NCI-H460 (cell line): ENCODE measurements at places on chromosomes 3 and 15. TPM values are rescaled to one million over a fixed set of nuclear protein-coding genes. Genes with fewer than 3 reads are reported as not detected.
A peak's percentile ranks its signal among the peaks of the same experiment; 100 is the strongest.

The FOXL2NB gene
- 1.8 and 2.9 TPM in 2 replicates for total RNA-seq

DNA sequence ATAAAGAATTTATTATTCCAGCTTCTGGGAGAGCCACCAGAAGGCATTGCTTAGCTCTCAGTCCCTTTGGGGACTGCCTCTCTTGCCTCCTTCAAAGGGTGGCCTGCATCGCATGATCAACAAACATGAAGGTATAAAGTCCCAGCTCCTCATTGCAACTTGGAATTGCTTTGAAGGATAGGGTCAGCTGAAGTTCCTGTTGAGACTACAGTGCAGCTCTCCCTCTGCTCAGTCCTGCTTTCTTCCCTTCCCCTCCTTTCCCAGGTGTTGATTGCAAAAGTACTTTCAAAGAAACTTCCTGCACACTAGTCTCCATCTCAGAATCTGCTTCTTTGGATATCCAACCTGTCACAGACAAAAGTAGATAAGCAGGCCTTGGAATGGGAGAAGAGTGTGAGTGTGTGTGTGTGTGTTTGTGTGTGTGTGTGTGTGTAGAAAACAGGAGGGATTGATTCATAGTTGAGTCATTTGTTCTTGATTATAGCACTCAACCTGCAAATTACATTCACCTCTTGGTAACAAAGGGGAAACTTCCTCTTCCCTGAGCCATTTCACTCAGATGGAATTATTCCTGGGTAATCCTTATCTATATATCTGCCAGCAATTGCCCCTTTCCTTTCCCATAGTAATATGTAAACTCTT lies 13.7 kb downstream of the CCR8 start:
- DNase-seq: no peak

The FGD5 gene
- 0.17 TPM in 1 of 2 replicates, not detected in the other for total RNA-seq

- no peak for DNase-seq
Observed at GRCh38 chr15:63918317-63918672, 84.5 kb upstream of the HERC1 start.

- DNase-seq: no peak
Observed at GRCh38 chr3:72335458-72336095, 512.7 kb downstream of the SHQ1 start.

The CHRNA7 gene
- total RNA-seq: 1.2 and 2.9 TPM in 2 replicates

The REC114 gene
- not detected in 2 replicates for total RNA-seq

DNA sequence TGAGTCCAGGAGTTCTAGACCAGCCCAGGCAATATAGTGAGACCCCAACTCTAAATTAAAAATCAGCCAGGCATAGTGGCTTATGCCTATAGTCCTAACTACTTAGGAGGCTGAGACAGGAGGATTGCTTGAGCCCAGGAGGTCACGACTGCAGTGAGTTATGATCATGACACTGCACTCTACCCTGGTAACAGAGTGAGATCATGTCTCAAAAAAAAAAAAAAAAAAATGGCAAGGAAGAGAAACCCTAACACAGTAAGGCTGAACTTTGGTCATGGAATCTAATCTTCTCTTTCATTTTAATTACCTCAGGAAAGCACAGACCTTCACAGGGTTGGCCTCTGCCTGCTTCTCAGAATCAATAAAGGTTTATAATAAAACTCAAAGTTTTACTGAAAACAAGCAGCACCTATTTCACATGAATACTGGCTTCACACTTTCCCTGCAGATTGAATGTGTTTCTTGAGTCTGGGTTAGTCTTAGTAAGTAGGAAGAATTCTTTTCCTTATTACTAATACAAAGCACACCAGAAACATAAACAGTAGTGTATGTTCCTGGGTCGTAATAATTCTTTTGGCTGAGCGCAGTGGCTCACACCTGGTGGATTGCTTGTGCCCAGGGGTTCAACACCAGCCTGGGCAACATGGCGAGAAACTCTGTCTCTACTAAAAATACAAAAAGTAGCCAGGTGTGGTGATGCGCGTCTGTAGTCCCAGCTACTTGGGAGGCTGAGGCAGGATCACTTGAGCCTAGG lies 11.6 kb upstream of the NR2C2 start:
- no peak for DNase-seq

DNA sequence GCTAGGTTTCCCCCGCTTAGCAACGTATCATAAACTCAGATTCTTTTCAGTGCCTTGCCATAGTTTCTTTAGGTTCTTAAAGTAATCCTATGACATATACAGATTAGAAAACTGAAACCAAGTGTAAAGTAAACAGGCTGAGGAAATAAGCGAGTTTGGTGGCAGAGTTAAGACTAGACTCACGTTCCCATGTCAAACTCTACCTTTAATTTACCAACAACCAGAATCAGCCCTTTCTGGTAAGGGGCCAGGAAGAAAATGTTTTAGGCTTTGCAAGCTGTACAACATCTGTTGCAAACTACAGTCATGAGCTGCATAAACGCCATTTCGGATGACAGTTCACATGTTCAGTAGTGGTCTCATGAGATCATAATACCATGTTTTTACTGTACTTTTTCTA lies 128.0 kb upstream of the PRICKLE2 start:
- DNase-seq: no peak

- no peak for DNase-seq
Observed at GRCh38 chr15:69224383-69224782, 63.9 kb downstream of the GLCE start.

The PLIN1 gene
- 0.40 and 0.52 TPM in 2 replicates for total RNA-seq

DNA sequence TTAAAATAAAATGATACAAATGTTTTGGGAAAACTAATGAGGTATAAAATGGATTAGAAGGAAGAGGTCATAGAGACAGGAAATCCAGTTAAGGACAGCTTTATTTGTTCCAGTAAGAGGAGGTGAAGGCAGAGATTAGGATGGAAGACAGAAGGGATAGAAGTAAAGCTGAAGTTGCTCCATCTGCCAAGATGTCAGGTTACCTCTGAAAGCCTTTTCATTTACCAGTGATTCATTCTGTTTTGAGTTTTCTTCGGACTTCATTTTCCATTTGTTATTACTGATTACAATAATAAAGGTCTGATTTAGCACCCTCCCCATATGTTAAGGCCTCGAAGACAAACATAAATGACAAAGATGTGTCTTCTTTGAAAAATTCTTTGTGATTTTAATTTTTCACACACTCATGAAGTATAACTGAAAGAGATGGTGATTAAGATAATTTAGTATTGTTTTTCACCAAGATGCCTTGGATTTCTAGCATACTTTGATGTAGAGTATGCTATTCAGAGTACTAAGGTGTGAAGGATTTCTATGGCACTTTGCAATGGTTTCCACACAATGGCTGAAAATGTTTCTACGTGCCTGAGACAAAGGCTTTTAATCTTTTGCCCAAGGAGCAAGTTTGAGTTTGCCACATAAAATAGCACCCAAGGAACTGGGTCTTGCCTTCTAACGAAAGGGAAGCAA lies 75.4 kb upstream of the PLAAT1 start:
- no peak for DNase-seq

- no peak for DNase-seq
Observed at GRCh38 chr15:90808517-90809235, 59.7 kb upstream of the FURIN start.

GRCh38 chr15:48540756-48541155 lies 104.8 kb downstream of the FBN1 start:
- DNase-seq: no peak

- peak; percentile 8 for DNase-seq
Observed at GRCh38 chr3:12553921-12554391, 2.9 kb upstream of the MKRN2 start.

The LSMEM2 gene
- total RNA-seq: not detected in 2 replicates

GRCh38 chr3:185989511-185989910 lies 51.7 kb upstream of the TRA2B start:
- DNase-seq: no peak

- no peak for DNase-seq
Observed at GRCh38 chr3:145704020-145704419, 457.0 kb downstream of the PLOD2 start.

DNA sequence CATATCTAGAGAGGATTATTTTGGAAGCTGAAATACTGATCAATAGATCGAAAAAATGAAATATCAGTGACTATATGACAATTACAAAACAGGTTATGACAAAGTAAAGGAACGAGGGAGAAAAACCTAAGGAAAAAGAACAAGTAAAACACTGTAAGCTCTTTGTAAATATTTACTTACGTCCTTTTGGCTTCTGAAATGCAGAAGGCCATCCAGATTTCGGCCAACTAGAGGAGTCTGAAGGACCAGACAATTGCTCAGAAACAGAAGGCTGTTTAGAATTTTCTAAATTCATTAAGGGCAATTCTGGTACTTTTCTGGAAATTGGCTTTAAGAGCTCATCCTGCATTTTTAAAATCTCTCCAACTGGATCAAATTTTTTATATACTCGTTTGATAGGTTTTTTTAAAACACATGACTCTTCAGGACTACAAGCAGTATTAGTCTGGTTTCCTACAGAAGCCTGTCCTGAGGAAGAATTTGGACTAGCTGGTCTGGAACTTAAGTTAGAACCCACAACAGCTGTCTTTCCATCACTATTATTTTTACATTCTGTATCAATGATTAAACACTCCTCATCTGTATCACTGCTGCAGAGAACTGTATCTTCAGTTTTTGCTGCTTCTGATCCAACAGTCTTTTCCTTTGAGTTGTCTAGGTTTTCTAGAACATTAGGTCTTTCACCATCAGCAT lies 30.1 kb downstream of the ICE2 start:
- no peak for DNase-seq

The SUSD5 gene
- 1.7 and 2.0 TPM in 2 replicates for total RNA-seq

DNA sequence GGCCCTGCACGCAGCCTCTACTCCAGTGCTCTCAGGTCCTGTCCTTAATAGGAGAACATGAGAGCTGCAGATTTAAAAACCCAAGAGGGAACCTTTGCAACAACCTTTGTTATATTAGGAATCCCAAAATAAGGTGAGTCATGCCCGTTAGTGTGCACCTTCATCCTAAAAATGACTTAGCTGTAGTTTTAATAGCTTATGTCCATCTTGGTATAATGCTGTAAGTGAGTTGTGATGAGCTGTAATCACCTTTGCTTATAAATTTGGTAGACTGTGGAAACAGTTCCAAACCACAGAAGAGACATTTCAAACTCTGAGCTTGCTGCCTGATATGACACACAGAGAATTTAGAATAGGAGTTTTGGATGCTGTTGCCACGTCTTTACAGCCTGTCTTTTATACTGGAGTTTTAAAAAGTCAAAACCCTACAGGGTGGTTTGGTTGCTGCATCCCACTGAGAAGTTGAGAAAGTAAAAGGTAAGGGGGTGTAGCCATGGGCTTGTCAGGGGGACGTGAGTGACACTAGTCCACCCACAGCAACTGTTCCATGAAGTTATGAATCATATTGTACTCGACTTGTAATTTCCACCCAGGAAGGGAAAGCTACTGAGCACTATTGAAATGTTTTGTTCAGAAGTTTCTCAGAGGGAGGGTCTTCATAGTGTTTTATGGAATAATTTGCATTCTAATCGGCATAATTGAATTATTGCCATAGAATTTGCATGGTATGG lies 27.4 kb upstream of the CD47 start:
- DNase-seq: no peak

The SMCO1 gene
- not detected in 2 replicates for total RNA-seq

DNA sequence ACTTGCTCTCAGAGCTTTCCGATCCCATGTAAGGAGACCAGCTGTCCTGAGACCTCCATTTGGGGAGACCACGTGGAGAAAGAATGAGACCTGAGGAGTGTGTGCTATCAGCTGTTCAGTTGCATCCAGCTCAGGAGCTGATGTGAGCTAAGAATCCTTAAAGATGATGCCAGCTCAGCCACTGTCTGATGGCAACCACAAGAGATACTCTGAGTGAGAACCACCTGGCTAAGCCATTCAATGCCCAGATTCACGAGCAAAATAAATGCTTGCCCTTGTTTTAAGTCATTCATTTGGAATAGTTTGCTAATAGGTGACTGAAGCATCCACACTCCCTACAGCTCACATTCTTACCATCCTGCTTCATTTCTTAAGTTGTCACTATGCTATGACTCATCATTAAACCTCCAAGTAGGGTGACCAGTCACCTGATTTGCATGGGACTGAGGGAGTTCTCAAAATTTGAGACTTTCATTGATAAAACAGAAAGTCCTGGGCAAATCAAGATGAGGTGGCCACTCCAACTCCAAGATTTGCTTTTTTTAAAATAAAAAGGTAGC lies 56.4 kb downstream of the SPTSSB start:
- no peak for DNase-seq

GRCh38 chr3:15403495-15403894 lies 23.8 kb downstream of the METTL6 start:
- DNase-seq: no peak

The RASGRP1 gene
- 0.06 and 0.27 TPM in 2 replicates for total RNA-seq

The SSR3 gene
- 233 and 276 TPM in 2 replicates for total RNA-seq

The COPS2 gene
- 93.4 and 102 TPM in 2 replicates for total RNA-seq

The LRTM1 gene
- not detected in 2 replicates for total RNA-seq

DNA sequence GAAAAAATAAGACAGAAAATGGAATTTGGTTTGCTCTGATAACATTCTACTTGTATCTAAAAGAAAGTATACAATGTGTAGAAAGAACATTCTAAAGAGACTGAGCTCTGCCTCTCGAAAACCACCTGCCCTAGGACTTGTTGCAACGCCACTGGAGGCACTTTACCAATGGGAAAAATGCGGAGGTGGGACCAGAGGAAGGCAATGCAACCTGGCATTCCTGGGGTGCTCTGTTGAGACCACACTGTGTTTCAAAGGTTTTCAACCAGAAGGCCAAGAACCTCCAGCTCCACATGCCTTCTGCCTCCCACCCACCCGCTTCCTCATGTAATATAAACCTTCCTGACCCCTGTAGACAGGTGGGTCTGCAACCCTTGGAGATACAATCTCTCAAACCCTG lies 4.5 kb downstream of the PROK2 start:
- no peak for DNase-seq
